ENCODE measurements at places on chromosomes 5 and 9.

DNA sequence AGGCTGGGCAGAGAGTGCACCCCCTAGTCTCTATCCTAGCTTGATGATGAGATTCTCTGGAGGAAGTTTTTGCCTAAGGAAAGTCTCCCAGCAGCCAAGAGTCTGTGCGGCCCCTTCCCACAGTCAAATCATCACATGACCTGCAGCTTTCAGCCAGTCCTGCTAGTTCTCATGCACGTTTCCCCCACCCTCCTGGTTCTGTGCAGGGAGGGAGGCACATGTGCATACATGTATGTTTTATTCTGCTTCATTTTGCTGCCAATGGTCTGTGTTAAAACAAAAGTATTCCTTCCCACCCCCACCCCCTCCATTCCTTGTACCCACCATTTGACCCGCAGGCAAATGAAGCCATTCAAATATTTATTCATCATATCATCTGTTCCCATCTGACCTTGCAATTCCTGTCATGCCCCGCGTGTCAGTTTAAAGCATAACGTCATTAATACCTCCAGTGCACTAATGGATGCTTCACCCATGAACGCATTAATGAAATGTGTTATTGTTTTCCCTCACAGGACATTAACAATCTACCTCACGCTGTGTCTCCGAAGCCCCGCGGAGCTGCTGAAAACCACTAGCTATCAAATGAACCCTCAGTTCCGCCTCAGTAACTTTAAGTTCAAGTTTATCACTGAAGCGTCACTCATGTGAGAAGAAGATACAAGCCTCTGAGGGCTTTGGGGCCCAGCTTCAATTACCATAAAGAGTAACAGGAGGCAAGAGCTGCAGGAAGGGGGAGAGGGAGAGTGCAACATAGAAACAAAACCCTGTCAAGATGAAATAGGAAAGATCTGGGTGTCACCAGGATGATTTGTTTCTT lies 139.6 kb downstream of the RASEF start:
- DNase-seq = no peak

GRCh38 chr5:132020568-132021339 lies 9.3 kb upstream of the ACSL6 start:
- DNase-seq = no peak

DNA sequence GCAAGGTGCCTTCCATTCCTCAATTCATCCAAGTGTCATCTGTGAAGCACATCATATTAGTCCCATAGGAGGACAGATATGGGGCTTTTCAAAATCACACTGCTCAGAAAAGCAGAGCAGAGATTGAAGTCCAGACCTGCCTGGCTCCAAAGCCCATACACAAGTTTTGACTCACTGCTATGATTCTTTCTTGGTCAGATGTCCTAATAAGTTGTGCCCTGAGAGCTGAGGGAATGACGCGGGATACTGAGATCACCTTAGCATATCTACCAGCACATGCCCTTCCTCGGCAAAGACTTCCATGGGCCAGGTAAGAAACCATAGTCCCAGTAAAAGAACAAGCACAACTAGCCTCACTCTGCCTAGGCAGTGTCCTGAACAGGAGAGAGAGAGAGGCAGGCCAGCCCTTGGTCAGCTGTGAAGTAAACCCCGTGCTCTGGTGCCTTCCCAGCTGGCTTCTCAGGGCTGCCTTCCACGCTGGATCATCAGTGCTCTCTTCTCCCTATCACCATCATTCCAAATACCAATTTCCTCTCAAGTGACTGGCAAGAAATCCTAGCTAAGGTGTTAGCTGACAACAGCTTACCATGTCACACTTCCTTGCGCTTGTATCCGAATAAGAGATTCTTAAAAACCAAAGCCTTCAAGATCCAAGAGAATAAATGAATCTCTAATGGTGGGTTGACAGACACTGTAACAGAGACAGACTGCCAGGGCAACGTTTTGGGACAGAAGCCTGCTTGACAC lies 73.2 kb downstream of the SIL1 start:
- no peak for DNase-seq

GRCh38 chr5:75337366-75338021 lies 474 bp downstream of the HMGCR start:
- DNase-seq = peak; percentile 39

All from stimulated activated CD4-positive, alpha-beta T cell treated with anti-CD3 and anti-CD28 coated beads, Interleukin-4, amount 100 ng/mL, for 24 hours (primary cell).